Activated CD8-positive, alpha-beta T cell treated with anti-CD3 and anti-CD28 coated beads for 36 hours (primary cell): ENCODE measurements at places on chromosomes 3 and 15.

- peaks cover 9% of the 10 kb centered on the region for H3K4me1 ChIP-seq
- no peaks in the 10 kb centered on the region for H3K27me3 ChIP-seq
- no peak overlapping the region for H3K4me3 ChIP-seq
- H3K27ac ChIP-seq = no peak overlapping the region
- DNase-seq = peak; percentile 84
- no peaks in the 10 kb centered on the region for H3K36me3 ChIP-seq
Observed at GRCh38 chr3:102229062-102229655, 205.7 kb upstream of the ZPLD1 start.

DNA sequence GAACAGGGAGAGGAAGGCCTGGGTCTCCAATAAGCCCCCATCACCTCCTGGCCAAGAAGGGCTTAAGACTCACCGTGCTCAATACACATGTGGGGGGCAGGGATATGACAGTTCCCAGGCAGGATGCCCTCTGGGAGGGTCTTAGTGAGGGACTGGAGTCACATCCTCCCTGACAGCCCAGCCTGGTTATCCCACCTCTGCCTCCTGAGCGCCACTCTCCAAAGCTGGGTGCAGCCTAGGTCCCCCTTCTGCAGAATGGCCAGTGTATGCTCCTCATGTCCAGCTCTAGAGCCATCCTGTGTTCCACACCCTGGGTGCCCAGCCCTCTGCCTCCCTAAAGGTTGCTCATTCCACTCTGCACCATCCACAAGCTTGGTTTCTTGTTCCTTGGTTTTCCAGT, 1.2 kb upstream of the SHISA5 start:
- peak overlapping the region; percentile 46 for H3K27ac ChIP-seq
- no peaks in the 10 kb centered on the region for H3K36me3 ChIP-seq
- no peaks in the 10 kb centered on the region for H3K27me3 ChIP-seq
- peaks cover 41% of the 10 kb centered on the region for H3K4me1 ChIP-seq
- DNase-seq = no peak

- DNase-seq = no peak
- peak overlapping the region; percentile 90 for H3K27ac ChIP-seq
- no peaks in the 10 kb centered on the region for H3K27me3 ChIP-seq
- no peaks in the 10 kb centered on the region for H3K36me3 ChIP-seq
Observed at GRCh38 chr3:177448987-177449359, 251.7 kb upstream of the TBL1XR1 start.

- H3K27ac ChIP-seq = no peak overlapping the region
- H3K4me3 ChIP-seq = no peak overlapping the region
- H3K27me3 ChIP-seq = no peaks in the 10 kb centered on the region
Observed at GRCh38 chr3:192229866-192230265, 497.5 kb downstream of the FGF12 start.

GRCh38 chr15:29411299-29411698, 141.7 kb upstream of the NSMCE3 start:
- H3K27me3 ChIP-seq = peaks cover 10% of the 10 kb centered on the region
- no peak overlapping the region for H3K27ac ChIP-seq
- H3K4me1 ChIP-seq = no peaks in the 10 kb centered on the region
- no peaks in the 10 kb centered on the region for H3K36me3 ChIP-seq

GRCh38 chr3:147407114-147407497, 763 bp upstream of the ZIC4 start:
- no peak for DNase-seq
- H3K27ac ChIP-seq = no peak overlapping the region
- H3K4me3 ChIP-seq = no peak overlapping the region
- H3K36me3 ChIP-seq = peaks cover 20% of the 10 kb centered on the region

- DNase-seq = no peak
- H3K4me3 ChIP-seq = no peak overlapping the region
- peaks cover 4% of the 10 kb centered on the region for H3K27me3 ChIP-seq
- no peaks in the 10 kb centered on the region for H3K4me1 ChIP-seq
- no peaks in the 10 kb centered on the region for H3K36me3 ChIP-seq
Observed at GRCh38 chr15:83978588-83978987, 257.0 kb upstream of the GOLGA6L4 start.

GRCh38 chr3:10242182-10243065, 5.8 kb upstream of the TATDN2 start:
- H3K36me3 ChIP-seq = peaks cover 39% of the 10 kb centered on the region
- H3K27ac ChIP-seq = peak overlapping the region; percentile 95
- peak overlapping the region; percentile 49 for H3K4me3 ChIP-seq
- H3K27me3 ChIP-seq = no peaks in the 10 kb centered on the region

GRCh38 chr3:163476179-163476578, 1602.1 kb downstream of the SI start:
- H3K4me3 ChIP-seq = no peak overlapping the region
- H3K36me3 ChIP-seq = no peaks in the 10 kb centered on the region
- H3K4me1 ChIP-seq = no peaks in the 10 kb centered on the region
- no peak overlapping the region for H3K27ac ChIP-seq

DNA sequence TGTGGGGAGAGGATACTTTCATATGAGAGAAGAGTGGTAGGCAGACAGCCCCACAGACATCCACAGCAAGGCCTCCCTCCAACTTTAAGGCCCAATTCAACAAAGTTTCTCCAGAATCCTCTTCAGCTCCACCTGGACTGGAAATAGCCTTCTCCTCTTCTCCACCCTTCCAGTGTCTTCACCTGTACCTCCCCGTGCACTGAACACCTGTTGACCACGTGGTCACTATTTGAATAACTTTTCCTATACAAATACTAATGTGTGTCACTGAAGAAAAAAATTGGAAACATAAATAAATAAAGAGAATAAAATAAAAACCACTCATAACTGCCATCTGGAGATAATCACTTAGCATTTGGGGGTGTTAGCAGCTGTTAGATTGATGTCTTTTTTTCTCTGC, 52.9 kb downstream of the CCNL1 start:
- no peak for DNase-seq
- no peak overlapping the region for H3K27ac ChIP-seq
- H3K36me3 ChIP-seq = no peaks in the 10 kb centered on the region
- no peaks in the 10 kb centered on the region for H3K27me3 ChIP-seq
- peaks cover 16% of the 10 kb centered on the region for H3K4me1 ChIP-seq
- no peak overlapping the region for H3K4me3 ChIP-seq

GRCh38 chr3:55467099-55467498, 20.0 kb downstream of the WNT5A start:
- H3K27me3 ChIP-seq = no peaks in the 10 kb centered on the region
- H3K27ac ChIP-seq = no peak overlapping the region
- no peak overlapping the region for H3K4me3 ChIP-seq

DNA sequence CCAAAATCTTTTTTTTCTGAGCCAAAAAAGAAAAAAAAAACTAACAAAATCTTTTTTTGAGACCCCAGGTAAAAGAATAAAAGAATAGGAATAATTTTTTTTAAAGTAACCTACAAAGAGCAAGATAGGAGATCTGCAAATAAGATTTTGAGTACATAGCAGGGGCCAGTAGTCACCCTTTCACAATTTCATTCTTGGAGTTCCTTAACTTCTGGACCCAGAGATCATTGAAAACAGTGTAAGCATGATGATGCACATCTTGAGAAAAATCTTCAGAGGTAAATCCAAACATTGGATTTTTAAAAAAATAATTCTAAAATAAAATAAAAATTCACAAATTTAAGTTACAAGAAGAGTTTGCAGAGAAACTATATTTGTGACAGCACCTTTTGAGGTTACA, 18.8 kb downstream of the TFRC start:
- H3K27me3 ChIP-seq = no peaks in the 10 kb centered on the region
- no peak for DNase-seq
- no peak overlapping the region for H3K4me3 ChIP-seq
- H3K4me1 ChIP-seq = peaks cover 9% of the 10 kb centered on the region
- peaks cover 80% of the 10 kb centered on the region for H3K36me3 ChIP-seq
- peak overlapping the region; percentile 75 for H3K27ac ChIP-seq

DNA sequence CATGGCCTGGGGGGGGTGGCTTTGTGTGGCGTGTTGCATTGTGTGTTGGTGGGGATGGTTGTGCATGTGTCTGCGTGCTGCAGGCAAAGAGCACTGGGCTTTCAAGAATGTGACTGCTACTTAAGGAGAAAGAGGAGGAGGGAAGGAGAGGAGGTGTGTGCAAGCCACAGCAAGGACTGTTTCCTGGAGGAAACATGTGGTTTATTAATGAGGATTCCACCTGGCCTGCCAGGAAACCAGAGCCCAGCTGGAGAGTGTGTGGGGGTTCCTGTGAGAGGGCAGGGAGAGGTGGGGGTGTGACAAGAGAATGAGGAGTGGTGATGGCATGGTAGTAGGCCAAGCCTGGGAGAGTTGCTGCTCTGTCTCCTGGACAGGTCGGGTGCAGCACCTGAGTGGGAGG, 258.1 kb upstream of the ROPN1 start:
- H3K27me3 ChIP-seq = peaks cover 19% of the 10 kb centered on the region
- H3K4me1 ChIP-seq = no peaks in the 10 kb centered on the region
- H3K36me3 ChIP-seq = no peaks in the 10 kb centered on the region
- no peak for DNase-seq
- no peak overlapping the region for H3K27ac ChIP-seq
- no peak overlapping the region for H3K4me3 ChIP-seq

DNA sequence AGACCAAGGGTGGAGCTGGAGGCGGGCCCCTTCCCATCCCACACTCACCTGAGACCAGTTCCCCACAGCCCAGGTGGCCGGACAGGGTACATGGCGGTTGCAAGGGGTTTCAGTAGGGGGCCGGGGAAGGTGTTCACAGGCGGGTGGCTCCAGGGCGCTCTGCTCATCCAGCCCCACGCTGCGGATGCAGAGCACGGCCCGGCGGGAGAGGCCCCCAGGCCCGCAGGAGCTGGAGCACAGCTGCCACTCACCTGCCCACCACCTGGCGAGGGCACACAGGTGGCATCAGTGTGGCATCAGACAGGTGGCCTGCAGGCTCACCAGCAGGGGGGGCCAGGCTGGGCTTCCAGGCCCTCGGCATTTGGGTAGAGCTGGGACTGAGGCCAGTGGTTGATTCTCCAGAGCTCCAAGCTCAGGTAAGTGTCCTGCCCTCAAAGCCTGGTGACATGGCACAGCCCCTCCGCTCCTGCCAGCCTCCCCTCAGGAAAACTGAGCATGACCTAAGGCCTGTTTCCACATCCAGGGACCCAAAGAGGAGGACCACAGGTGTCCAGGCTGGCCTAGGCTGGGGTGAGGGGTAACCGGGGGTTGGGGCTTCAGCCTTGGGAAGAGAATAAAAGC, 43.8 kb downstream of the ADAMTS7 start:
- no peak overlapping the region for H3K27ac ChIP-seq
- H3K27me3 ChIP-seq = no peaks in the 10 kb centered on the region
- H3K4me1 ChIP-seq = peaks cover 3% of the 10 kb centered on the region
- no peak overlapping the region for H3K4me3 ChIP-seq

GRCh38 chr3:133944181-133944580, 48.5 kb upstream of the RAB6B start:
- H3K4me1 ChIP-seq = peaks cover 8% of the 10 kb centered on the region
- H3K27me3 ChIP-seq = peaks cover 5% of the 10 kb centered on the region
- DNase-seq = no peak
- no peaks in the 10 kb centered on the region for H3K36me3 ChIP-seq

DNA sequence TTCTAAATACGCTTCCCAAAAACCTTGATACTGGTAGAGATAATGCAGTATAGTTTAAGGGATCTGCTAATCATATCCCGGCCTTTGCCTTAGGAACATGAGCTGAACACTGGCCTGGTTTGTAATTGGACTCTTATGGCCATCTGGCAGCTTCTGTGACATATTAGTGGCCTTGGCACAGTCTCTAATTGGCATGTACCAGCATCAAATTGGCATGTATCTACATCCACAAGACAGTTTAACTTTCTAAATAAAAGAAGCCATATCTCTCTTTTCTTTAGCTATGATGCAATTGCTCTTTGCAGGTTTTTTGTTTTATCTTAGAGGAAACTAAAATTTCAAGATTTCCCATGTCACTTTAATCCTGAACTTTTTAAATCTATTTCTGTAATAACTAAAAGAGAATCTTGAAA, 44.6 kb upstream of the FILIP1L start:
- peaks cover 10% of the 10 kb centered on the region for H3K4me1 ChIP-seq
- no peak for DNase-seq
- H3K27me3 ChIP-seq = no peaks in the 10 kb centered on the region
- no peak overlapping the region for H3K27ac ChIP-seq
- H3K36me3 ChIP-seq = peaks cover 51% of the 10 kb centered on the region

- H3K36me3 ChIP-seq = no peaks in the 10 kb centered on the region
- no peaks in the 10 kb centered on the region for H3K27me3 ChIP-seq
- peak; percentile 21 for DNase-seq
- H3K4me1 ChIP-seq = peaks cover 45% of the 10 kb centered on the region
- H3K27ac ChIP-seq = peak overlapping the region; percentile 88
Observed at GRCh38 chr3:189038773-189039745, 132.7 kb upstream of the TPRG1 start.

DNA sequence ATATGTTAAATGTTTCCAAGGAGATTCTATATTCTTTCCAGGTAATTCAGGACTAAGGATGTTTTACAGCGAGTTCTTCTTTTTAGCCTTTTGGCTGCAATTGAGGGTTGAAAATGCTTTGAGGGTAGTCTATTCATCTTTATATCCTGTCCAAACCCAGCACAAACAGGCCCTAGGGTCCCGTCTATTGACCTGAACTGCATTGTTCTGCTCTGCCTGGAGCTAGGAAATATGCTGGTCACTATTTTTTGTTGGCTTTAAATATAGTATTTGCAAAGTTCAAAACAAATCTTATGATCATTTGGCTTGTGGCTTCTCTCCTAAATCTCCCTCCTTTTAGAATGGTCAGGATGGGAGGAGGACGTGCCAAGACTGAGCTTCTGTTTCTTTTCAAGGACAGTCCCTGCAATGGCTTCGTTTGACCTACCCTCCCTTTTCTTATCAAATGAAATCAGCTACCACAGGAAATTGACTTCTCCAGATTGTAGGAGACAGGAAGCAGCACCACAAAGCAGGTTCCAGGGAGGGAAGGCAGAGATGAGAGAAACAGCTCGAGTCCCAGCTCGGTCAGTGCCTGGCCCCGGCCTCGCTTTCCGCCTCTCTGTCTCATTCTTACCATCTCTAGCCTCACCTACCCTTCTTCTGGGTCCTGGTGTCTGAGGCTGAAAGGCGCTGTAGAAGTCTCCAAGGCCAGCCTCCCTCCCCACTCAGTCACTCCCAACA, 27.6 kb upstream of the NRROS start:
- no peaks in the 10 kb centered on the region for H3K36me3 ChIP-seq
- H3K27ac ChIP-seq = peak overlapping the region; percentile 46
- H3K4me3 ChIP-seq = no peak overlapping the region
- peaks cover 29% of the 10 kb centered on the region for H3K4me1 ChIP-seq
- H3K27me3 ChIP-seq = no peaks in the 10 kb centered on the region
- no peak for DNase-seq

GRCh38 chr3:73510334-73510733, 114.4 kb downstream of the PDZRN3 start:
- H3K4me1 ChIP-seq = no peaks in the 10 kb centered on the region
- DNase-seq = no peak
- no peak overlapping the region for H3K27ac ChIP-seq
- no peaks in the 10 kb centered on the region for H3K27me3 ChIP-seq
- no peak overlapping the region for H3K4me3 ChIP-seq

- DNase-seq = no peak
- H3K27me3 ChIP-seq = no peaks in the 10 kb centered on the region
- no peaks in the 10 kb centered on the region for H3K4me1 ChIP-seq
- H3K27ac ChIP-seq = no peak overlapping the region
- H3K4me3 ChIP-seq = no peak overlapping the region
Observed at GRCh38 chr3:114659109-114660061, 365.6 kb downstream of the TIGIT start.
